ENCODE measurements at places on chromosomes 7 and 10.
A peak's percentile ranks its signal among the peaks of the same experiment; 100 is the strongest.

DNA sequence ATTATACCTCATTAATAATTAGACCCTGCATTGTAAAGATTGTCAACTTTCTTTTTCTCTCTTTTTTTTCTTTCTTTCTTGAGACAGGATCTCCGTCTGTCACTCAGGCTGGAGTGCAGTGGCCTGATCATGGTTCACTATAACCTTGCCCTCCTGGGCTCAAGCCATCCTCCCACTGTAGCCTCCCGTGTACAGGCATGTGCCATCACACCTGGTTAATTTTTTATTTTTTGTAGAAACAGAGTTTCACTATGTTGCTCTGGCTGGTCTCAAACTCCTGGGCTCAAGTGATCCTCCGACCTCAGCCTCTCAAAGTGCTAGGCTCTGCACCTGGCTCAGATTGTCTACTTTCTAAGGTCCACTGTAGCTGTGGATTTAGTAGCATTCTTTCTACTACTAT lies 50.7 kb downstream of the MDFIC start:
- DNase-seq, result no peak

DNA sequence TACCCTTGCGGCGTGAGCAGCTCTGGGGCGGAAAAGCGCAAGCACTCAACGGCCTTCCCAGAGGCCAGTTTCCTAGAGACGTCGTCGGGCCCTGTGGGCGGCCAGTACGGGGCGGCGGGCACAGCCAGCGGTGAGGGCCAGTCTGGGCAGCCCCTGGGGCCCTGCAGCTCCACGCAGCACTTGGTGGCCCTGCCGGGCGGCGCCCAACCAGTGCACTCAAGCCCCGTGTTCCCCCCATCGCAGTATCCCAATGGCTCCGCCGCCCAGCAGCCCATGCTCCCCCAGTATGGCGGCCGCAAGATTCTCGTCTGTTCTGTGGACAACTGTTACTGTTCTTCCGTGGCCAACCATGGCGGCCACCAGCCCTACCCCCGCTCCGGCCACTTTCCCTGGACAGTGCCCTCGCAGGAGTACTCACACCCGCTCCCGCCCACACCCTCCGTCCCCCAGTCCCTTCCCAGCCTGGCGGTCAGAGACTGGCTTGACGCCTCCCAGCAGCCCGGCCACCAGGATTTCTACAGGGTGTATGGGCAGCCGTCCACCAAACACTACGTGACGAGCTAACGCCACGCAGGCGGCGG lies 12.6 kb downstream of the TRIM8 start:
- DNase-seq, result no peak

- peak; percentile 23 for DNase-seq
Measured at GRCh38 chr10:70255329-70256299, 22.4 kb upstream of the PPA1 start.

DNA sequence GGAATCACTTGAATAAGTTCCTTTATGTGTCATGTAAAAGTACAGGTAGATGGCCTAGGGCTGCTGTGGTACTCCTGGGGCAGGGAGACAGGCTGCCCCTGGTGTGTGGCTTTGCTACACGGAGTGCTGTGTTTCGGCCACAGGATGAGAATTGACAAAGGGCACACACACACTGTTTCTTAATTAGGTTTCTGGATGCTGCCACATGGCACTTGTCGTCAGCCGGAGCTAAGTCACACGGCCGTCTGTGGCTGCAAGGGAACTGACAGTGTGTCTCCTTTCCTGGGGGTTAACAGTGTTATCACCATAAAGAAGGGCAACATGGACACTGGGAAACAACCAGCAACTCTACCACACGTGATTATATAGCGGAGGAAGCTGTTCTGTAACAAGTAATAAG lies 55.7 kb upstream of the CREB5 start:
- DNase-seq, result peak; percentile 33

DNA sequence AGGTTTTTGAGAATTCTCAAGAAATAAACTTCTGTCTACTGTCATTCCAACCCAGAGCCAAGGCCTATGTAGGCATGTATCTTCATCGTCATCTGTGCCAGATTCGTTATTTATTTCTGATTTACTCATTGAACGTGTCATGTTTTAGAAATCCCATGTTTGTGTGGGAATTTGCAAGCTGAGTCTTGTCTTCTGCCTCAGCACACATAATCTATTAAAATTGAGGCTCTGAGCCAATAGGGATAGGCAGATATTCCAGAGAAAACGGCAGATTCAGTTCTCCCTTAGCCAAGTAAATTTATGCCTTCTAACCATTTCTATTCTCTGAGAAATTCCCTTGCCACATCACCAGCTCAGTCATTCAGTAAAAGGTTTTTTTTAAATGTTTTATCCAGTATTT lies 444.6 kb downstream of the REEP3 start:
- DNase-seq, result no peak

- no peak for DNase-seq
Measured at GRCh38 chr10:72690071-72690755, 1.7 kb upstream of the MCU start.

- DNase-seq, result no peak
Measured at GRCh38 chr10:133117036-133117687, 29.4 kb downstream of the ADGRA1 start.

- no peak for DNase-seq
Measured at GRCh38 chr10:8898745-8899330, 844.4 kb downstream of the GATA3 start.

- DNase-seq, result no peak
Measured at GRCh38 chr10:97195706-97196222, 10.0 kb upstream of the SLIT1 start.

- no peak for DNase-seq
Measured at GRCh38 chr7:134710511-134710853, 63.8 kb downstream of the BPGM start.

DNA sequence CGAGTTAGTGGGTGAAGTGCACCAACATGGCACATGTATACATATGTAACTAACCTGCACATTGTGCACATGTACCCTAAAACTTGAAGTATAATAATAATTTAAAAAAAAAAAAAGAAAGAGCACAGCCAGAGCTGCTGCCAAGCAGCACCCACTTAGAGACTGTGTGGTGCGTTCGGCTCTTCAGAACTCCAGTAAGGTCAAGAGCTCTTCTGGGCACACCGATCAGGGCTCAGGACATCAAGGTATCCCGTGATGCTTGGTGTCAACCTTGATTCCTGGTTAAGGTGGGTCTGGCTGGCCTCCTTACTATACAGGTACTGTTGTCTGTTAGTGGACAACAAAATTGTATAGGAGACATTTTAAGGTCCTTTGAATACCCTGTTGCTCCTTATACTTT lies 385.7 kb upstream of the AKR1E2 start:
- no peak for DNase-seq

DNA sequence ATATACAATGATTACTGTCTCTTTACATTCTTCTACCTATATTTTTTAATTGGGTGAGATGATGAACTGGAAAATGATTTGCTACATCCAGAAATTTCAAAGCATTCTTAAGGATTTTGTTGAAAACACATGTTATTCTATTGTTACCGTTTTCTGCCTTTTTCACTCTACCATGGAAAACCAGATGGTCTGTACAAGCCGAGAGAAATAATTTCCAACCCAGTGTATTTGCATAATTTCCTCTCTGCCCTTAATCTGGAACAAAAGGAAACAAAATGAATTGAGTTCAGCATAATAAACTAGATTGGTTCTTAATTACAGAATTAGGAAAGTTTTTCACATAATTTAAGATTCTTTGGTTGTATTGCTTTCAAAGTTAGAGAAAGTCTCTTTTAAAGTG lies 211.2 kb downstream of the CACNB2 start:
- DNase-seq, result peak; percentile 13

- peak; percentile 82 for DNase-seq
Measured at GRCh38 chr7:86708031-86708680, 64.4 kb downstream of the GRM3 start.

DNA sequence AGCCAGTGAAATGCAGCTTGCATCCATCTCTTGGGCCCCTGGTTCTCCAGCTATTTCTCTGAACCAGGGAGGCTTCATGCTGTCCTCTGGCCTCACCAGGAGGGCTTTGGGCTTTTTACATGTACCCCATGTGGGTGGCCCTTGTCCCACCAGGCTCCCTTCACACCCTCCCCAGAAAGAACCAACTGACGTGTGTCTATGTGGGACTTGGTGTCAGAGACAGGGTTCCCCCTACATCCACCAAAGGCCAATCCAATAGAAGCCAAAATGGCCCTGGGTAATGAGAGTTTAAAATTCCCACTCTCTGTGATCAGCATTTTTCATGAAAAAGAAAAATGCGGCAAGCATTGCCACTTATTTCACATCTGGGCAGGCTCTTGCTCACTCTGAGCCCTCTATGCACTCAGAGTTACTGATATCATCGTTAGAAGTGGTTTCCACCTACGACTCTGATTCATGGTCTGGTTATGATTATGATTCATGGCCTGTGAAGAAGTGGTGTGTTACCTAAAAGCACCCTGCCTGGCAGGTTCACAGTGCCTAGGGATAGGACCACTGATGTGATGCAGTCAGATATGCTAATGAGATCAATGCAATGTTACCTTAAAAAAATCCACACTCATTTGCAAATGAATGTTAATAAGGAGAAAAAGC lies 133.5 kb downstream of the BUB3 start:
- no peak for DNase-seq

DNA sequence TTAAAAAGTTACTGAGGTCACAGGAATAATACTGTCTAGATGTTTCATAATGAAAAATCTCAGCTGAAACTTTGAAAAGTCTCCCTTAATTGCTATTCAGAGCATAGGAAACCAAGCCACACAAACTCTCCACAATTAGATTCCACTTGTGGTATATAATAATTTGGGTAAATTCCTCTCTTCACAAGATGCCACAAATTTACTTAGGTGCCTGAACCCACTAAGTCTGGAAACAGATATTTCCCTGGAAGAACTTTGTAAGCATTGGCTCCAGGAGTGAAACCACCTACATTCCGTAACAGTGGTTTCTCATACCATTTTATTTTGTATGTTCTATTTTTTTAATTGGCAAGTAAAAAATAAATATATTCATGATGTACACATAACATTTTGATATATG lies 493.4 kb downstream of the SEMA3D start:
- DNase-seq, result no peak

DNA sequence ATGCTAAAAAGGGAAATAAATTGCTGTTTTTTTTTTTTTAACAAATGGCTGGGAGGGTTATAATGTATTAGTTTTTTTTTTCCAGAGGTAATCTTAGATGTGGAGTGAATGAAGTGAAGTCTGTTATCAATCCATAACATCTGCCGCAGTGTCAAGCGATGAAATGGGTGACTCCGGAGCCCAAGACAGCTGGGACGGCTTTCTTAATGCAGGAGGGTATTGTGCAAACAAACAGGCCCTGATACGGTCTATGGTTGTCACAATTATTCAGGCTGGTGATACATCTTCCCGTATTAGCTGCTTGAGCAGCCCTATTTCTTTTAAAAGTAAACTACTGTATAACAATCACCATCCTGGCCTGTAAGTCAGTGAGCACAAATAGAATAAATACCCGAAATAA lies 1231.2 kb downstream of the GATA3 start:
- no peak for DNase-seq

GRCh38 chr7:54546081-54546985 lies 4.2 kb downstream of the VSTM2A start:
- DNase-seq, result no peak

DNA sequence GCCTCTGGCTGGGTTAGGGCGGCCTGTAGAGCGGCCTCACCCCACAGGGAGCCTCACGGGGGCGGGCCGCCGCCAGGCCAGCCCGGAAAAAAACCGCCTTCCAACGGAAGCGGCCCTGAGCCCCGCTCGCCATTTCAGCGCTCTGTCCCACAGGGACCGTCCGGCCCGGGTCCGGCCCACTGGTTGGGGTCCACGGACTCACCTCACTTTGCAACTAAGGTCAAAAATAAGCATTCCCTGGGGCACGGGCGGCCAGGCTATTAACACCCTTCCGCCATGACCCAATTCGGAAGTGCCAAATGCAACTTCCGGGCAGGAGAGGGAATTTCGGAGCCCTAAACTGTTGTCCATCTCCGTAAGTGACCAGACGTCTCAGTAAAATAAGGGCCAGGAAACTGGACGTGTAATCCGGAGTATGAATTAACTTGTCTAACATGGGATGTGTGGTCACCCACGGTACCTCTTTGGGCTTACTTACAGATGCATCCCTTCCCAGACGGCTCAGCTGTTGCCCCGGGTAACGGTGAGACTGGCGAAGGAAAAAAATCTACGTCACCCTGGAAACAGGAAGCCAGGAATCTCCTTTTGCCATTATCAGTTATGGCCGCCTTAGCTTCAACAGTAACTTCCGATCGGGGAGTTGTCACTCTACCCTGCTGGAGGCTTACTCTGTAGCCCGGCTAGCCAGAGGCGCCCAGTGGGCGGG lies at the start of gene BBIP1:
TSS of gene BBIP1 (minus strand) at position 538 of the 706 bp plus-strand sequence. CDS start 1,023 bp downstream, outside the sequence.
- DNase-seq, result peak; percentile 100

- no peak for DNase-seq
Measured at GRCh38 chr7:122849957-122850328, 36.3 kb downstream of the CADPS2 start.

DNA sequence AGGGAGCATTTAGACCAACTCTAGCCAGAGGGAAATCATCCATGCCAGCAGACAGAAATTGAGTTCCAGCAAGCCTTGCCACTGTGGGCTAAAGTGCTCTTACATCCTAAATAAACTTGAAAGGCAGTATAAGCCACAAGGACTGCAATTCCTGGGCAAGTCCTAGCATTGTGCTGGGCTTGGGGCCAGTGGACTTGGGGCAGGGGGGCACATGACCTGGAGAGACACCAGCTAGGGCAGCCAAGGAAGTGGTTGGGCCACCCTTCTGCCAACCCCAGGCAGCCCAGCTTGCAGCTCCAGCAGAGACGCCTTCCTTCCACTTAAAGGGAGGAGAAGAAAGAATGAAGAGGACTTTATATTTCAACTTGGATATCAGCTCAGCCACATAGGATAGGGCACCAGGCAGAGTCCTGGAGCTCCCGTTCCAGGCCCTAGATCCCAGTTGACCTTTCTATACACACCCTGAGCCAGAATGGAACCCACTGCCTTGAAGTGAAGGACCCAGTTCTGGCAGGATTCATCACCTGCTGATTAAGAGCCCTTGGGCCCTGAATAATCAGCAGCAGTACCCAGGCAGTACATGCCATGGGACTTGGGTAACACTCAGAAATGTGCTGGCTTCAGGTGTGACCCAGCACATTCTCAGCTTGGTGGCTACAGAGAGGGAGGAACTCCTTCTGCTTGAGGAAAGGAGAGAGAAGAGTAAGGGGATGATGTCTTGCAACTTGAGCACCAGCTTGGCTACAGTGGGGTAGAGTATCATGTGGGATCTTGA lies 153.0 kb downstream of the GNAI1 start:
- DNase-seq, result no peak

DNA sequence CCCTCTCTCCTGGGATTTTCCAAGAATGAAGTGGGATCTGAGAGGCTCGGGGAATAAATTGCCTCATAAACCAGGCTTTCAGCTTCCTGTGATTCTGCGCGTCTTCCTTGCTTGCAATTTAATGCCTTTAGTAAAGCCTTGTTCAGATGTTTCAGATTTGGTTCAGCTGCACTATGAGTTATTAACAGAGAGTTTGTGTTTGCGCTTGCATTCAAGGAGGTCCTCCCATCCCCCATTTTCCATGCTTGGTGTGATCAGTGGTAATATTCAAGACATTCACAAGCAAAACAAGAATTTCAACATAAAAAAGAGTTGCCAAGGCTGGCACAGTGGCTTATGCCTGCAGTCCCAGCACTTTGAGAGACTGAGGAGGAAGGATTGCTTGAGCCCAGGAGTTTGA lies 1068.9 kb downstream of the TYW1 start:
- DNase-seq, result no peak
